ENCODE measurements at places on chromosomes 6 and 20. TPM values are rescaled to one million over a fixed set of nuclear protein-coding genes. Genes with fewer than 3 reads are reported as not detected.

The PSMB9 gene
- 80.2 TPM for total RNA-seq

The DPPA5 gene
- not detected for total RNA-seq

The SPATS1 gene
- not detected for total RNA-seq

GRCh38 chr6:25576919-25577318, 75.1 kb upstream of the SCGN start:
- DNase-seq = no peak

The OPRL1 gene
- total RNA-seq = 0.38 TPM

- DNase-seq = no peak
These were observed 6.7 kb downstream of the MTCH1 start for GRCh38 chr6:36979347-36979742.

DNA sequence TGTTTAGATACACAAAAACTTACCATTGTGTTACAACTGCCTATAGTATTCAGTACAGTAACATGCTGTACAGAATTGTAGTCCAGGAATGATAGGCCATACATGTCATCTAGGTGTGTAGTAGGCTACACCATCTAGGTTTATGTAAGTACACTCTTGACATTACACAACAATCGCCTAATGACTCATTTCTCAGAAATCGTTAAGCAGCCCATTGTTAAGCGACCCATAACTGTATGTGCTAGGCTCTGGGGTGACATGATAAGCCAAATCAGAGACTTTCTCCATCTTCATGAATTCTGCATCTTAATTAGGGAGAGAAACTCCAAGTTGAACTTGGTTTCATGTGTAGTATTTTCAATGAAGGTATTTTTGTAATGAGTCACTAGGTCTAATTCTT, 17.2 kb downstream of the STK35 start:
- no peak for DNase-seq

GRCh38 chr20:35617397-35618262, 2.0 kb downstream of the SPAG4 start:
- peak; percentile 91 for DNase-seq

The ALDH5A1 gene
- total RNA-seq = 11.3 TPM

- peak; percentile 90 for DNase-seq
These were observed at the start of gene LTV1 for GRCh38 chr6:143842902-143843676. TSS of gene LTV1 (plus strand) at chr6:143843338. CDS start at chr6:143843478, 140 bp downstream.

DNA sequence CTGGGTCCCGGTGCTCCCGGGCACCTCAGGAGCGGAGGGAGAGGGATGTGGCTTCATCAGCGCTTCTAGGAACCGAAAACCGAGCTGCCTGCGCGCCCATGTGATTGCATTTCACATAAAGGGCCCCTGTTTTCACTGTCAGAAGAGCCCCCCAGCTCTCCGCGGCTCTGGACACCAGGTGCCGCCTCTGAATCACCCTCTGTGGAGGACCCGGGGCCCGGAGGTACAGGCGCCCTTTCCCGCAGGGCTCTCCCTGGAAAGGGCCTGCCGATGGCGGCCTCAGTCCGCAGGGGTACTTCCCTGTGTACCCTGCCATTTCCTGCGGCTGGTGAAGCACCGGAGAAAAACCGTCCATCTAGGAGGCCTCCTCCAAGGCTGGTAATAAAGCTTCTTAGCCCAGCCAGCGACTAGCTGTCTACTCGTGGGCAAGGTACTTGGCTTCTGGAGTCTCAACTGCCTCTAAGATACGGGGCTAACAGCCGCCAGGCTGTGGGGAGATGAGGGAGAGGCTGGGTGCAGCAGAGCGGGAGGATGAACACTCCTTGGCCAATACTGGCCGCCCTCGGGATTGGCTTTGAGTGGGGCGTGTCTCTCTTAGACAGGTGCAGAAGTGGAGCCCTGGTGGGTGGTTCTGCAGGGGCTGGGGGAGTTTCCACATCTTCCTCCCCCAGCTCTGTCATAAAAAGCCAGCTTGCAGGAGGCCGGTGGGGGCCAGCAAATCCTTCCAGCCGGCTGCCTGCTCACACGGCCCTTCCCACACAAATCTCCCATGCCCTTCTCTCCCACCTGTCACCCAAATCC, 1.6 kb downstream of the PPP1R16B start:
- no peak for DNase-seq

The LINC00237 gene
- not detected for total RNA-seq

The RIPOR3 gene
- total RNA-seq = 0.47 TPM

The PRDM1 gene
- 0.37 TPM for total RNA-seq

DNA sequence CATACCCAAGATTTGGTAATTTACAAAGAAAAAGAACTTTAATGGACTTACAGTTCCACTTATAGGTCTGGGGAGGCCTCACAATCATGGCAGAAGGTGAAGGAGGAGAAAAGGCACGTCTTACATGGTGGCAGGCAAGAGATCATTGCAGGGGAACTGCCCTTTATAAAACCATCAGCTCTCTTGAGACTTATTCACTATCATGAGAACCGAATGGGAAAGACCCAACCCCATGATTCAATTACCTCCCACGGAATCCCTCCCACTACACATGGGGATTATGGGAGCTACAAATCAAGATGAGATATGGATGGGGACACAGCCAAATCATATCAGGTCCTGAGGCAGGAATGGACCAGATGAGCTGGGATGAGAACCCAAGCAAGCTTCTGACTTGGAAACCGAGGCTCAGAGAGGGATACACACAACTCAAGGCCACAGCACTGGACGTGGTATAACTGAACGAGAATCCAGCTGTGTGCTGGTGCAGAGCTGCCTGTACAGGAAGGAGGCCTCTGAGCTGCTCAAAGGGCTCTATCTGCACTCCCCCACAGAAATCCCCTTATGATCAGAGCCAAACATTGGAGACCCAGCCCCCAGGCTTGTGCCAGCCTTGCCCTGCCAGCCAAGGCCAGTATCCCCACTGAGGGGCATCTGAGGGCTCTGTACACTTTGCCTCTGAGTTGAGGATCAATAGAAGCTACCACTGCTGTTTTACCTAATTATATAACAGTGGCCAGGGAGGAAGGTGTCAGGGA, 137.8 kb downstream of the CEBPB start:
- no peak for DNase-seq

GRCh38 chr6:149763866-149764265, 14.3 kb downstream of the PCMT1 start:
- no peak for DNase-seq

DNA sequence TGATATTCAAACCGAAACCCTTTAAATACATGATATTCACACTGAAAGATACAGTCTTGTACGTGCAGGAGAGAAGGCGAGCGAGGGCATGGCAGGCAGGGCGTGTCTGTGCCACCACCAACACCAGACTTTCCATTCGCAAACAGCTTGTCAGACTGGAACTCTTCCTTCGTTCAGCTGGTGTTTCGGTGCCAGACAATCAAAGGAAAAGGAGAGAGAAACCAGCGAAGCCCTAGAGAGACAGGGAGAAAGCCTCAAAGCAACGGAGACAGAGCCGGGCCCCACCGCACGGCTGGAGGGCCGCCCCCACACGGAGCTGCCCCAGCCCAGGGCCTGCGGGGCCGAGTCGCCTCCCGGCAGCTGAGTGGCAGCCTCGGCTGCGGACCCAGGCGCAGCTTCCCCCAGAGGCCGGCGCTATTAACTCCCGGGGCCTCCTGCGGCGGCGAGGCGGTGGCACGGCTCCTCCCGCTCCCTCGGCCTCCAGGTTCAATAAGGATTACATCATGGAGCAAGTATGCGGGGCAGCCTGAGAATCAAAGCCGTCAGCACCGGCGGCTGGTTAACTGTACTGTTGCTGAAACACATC, 32.1 kb upstream of the NR2E1 start:
- DNase-seq = peak; percentile 70

DNA sequence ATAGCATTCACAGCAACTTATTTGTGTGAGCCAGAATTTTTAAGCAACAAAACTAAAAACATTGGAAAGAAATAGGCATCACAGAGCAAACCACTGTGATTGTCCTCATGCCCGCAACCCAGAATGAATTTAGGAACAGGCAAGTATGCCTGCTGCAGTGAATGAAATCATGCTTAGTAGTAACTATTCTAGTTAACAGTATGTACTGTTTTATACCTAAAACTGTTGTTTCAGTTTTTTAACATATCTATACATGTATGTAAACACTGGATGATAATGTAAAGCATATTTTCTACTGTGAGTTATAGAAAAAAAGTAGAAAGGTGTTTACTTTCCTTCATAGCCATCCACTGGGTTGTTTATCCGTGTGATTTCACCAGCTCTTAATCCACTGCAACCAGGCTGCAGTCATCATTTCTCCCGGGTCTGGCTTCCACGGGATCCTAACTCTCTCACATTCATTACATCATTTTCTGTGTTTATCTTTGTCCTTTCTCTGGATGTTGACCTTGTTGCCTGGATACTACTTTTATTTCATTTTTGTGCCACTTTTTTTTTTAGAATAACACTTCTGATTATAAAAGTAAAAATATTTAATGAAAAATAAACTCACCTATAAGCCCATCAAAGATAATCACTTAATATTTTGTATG, 3.6 kb upstream of the ARFGEF3 start:
- peak; percentile 19 for DNase-seq

DNA sequence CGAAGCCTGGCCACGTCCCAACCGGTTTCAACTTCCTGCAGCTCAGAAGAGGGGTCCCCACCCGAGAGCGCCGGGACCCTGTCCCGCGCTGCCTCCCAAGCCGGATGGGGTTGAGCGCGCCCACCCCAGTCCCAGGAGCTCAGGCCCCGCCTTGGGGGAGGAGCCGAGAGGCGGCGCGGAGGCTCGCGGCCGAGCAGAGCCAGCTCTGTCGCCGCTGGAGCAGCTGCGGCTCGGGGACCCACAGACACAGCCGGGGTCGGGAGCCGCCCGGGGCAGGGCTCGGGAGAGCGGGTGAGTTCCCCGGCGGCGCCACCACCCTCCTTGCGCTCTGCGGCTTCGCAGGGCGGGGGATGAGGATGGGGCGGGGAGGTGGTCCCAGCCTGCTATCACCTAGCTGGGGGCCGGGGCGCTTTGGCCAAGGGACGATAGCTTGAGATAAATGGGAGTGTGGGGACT, at the start of gene PPP1R16B:
Gene PPP1R16B (plus strand): TSS at position 196 of the 456 bp plus-strand sequence. CDS start 30,229 bp downstream, outside the sequence.
- no peak for DNase-seq

The XKR7 gene
- total RNA-seq = 8.1 TPM

DNA sequence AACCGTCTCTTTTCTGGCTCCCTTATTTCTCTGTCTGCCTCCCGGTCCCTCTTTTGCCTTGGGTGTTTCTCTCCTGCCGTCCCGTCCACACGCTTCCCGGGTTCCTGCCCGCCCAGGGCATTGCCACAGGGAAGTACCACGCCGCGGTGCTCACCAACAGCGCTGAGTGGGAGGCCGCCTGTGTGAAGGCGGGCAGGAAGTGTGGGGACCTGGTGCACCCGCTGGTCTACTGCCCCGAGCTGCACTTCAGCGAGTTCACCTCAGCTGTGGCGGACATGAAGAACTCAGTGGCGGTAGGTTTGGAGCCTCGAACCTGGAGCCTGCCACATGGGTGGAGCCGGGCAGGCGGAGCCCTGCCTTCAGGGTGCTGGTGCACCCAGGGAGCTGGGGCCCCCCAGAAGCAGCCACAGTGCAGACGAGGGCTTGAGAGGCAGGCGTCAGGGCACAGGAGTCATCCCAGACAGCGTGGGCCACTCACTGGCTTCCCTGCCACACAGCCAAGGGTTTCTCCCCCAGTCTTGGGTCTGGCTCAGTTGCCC, 21.3 kb downstream of the NPEPL1 start:
- DNase-seq = no peak

GRCh38 chr6:128131566-128131965, 230.7 kb upstream of the THEMIS start:
- DNase-seq = peak; percentile 52

GRCh38 chr6:126064748-126065401, 78.5 kb downstream of the TRMT11 start:
- DNase-seq = no peak

DNA sequence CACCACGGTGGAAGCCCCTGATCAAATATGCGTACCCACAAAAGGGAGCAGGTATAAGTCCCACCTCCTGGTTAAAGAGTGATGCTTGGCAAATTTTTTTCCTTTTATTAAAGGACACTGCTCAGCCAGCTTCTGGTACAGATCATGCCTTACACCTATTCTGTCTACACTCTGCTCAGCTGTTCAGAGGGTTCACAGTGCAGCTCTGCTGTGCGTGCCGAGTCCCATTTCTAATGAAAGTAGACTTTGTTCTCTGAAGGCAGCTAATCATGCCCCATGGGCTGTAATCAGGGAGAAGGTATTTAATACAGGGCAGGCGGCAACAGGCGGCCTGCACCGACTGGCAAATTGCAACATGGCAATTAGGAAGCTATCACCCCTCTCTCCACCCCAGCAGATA, 16.3 kb downstream of the LRRC73 start:
- no peak for DNase-seq

DNA sequence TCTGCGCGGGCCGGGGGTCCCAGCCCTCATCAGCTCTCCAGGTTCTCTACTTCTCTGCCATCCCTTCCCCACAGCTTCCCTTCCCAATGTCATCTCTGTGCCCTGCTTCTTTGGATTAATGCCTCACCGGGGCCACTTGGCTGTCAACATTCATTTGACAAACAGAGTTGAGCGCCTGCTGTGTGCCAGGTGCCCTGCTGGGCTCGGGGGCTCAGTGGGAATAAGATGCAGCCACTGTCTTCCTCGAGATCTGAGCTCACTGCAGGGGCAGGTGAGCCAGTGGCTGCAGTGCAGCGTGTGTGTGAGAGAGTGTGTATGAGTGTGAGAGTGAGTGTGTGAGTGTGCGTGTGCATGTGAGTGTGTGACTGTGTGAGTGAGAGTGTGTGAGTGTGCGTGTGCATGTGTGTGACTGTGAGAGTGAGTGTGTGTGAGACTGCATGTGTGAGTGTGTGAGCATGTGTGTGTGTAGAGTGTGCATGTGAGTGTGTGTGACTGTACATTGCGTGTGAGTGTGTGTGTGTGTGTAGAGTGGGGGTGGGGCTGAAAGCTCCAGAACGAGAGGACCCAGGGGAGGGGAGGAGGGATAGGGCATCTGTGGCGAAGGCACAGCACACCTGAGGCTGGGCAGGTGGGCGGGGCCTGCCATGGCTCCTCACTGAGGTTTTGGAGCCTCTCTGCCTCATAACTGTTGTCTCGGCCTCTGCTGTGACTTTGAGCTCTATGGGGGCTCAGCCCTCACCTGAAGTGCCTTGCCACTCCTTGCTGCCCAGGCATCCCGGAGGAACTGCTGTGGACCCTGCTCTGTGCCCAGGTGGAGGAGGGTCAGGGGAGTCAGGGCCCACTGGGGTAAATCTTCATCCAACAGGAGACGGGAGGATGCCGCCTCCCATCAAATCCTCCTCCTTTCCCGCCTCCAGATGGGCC, 36.5 kb upstream of the PHACTR3 start:
- DNase-seq = no peak

DNA sequence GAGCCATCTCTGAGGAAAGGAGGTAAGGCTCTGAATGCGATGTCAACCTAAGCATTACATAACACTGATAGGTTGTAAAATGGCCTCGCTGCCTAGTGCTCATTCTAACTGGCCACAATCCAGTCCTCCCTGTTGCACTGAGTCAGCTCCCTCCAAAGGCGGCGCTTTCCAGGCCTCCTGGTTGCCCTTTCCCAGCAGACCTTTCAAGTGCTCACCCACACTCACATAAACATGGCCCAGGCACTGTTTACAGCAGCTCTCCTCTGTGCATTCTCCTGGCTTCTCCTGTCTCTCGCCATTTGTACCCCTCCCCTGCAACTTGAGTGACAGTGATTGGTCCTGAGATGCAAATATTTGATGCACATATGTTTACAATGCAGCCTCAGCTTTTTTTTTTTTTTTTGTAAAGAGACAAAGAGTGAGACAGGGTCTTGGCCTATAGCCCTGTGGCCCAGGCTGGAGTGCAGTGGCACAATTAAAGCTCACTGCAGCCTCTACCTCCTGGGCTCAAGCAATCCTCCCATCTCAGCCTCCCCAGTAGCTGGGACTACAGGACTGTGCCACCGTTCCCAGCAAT, 36.8 kb upstream of the PRND start:
- peak; percentile 14 for DNase-seq
